ENCODE measurements at places on chromosomes 16 and 17. TPM values are rescaled to one million over a fixed set of nuclear protein-coding genes. Genes with fewer than 3 reads are reported as not detected.

Gene HYDIN
- total RNA-seq = 31.0 TPM

Gene ACLY
- 106 TPM for total RNA-seq

Gene MAP2K6
- total RNA-seq = 1.6 TPM

Gene GPR142
- not detected for total RNA-seq

Gene KRTAP9-2
- not detected for total RNA-seq

Gene ANKRD40CL
- total RNA-seq = not detected

Gene THUMPD1
- total RNA-seq = 35.0 TPM

Gene DHRS11
- total RNA-seq = 18.0 TPM

Gene KRT15
- 41.9 TPM for total RNA-seq

Gene TMC8
- total RNA-seq = 2.6 TPM

Gene DVL2
- 77.9 TPM for total RNA-seq

Gene DYNLRB2
- not detected for total RNA-seq

Gene SULT1A2
- 21.8 TPM for total RNA-seq

Gene KRTAP3-2
- total RNA-seq = not detected

Gene KRT37
- not detected for total RNA-seq
